ENCODE measurements at places on chromosomes 16 and 17. TPM values are rescaled to one million over a fixed set of nuclear protein-coding genes. Genes with fewer than 3 reads are reported as not detected.
A peak's percentile ranks its signal among the peaks of the same experiment; 100 is the strongest.

NOXO1 gene
- total RNA-seq, result not detected

DNA sequence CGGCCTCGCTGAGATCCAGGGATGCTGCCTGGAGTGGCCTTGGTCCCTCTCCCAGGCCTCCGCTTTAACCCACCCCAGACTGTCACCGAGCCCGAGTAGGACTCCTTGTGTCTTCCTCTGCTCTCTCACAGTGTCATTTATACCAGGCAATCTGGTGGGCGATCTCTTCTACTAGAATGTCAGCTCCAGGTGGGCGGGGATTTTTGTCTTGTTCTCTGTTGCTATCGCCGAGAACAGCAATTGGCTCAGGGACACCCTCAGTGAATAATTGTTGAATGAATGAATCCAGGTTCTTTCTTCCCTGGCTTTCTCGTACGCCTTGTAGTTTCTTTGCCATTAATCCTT is 591 bp downstream of the DHX38 start:
- H3K4me3 ChIP-seq, result peak overlapping the region; percentile 96
- H3K36me3 ChIP-seq, result peaks cover 36% of the 10 kb centered on the region
- peaks cover 34% of the 10 kb centered on the region for H3K4me1 ChIP-seq
- H3K27me3 ChIP-seq, result no peaks in the 10 kb centered on the region
- peak; percentile 49 for DNase-seq
- H3K27ac ChIP-seq, result peak overlapping the region; percentile 98

DNA sequence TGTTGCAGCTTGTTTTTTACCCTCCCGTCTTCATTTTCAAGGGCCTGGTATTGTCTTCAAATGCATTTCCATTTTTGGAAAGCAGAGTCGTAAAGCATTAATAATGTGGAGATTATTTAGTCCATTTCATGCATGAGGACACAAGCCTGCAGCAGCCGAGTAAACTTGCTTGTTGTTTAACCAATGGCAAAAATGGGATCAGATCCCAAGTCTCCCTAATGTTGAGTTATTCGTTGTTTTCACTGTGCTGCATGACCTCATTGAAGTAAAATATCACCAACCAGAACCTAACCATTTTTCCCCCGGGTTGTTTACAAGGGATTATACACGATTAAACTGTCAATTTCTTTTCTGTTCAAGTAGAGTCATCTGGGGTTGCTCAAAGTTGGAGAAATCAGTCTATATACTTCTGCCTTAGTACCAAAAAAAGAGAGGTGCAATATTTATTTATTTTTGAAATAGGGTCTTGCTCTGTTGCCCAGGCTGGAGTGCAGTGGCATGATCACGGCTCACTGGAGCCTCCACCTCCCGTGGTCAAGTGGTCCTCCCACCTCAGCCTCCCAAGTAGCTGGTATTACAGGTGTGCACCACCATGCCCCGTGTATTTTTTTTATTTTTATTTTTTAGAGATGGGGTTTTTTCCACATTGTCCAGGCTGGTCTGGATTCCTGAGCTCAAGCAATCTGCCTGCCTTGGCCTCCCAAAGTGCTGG is 12.4 kb downstream of the AMZ2 start:
- DNase-seq, result no peak
- no peaks in the 10 kb centered on the region for H3K27me3 ChIP-seq
- peak overlapping the region; percentile 89 for H3K27ac ChIP-seq
- H3K4me3 ChIP-seq, result peak overlapping the region; percentile 8
- peaks cover 36% of the 10 kb centered on the region for H3K36me3 ChIP-seq

DNA sequence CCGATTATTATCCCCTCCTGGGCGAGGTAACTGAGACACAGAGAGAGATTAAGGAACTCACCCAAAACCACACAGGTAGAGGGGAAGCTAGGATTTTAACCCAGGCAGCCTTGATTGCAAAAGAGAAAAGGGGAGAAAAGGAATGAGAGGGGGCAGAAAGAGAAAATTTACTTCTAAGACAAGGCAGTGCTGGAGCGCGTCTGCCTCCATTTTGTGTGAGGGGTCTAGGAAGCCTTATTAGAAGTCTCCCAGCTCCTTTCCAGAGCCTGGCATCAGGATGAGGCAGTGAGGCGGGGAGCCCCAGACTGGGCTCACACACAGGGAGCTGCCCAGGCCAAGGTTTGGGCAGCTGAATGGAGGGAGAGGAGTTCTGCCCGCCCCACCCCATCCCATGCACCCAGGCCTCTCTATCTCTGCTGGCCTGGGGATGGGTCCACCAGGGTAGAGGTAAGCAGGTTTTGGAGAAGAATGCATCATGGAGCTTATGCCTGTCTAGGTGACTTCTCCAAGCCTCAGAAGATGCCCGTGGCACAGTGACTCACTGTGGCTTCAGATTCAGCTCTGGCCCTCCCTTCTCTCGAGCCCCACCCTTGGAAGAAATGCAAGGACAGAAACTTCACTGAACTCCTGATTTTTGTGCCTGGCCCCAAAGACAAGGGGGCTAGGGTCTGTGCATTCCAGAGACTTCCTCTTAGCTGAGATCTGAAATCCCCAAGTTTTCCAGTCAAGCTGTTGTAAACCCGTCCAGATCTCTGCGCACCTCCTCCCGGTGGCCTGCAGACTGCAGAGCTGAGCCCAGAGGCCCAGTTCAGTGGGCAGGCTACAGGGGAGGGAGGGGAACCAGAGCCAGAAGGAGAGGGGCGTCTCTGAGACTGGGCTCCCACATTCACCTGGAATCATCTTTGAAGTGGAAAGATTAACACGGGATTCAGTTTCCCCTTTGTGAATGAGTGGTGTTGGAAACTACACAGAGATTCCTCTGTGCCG is 95.1 kb upstream of the CDH5 start:
- H3K36me3 ChIP-seq, result no peaks in the 10 kb centered on the region
- H3K4me1 ChIP-seq, result peaks cover 5% of the 10 kb centered on the region

RAMP2 gene
- not detected for total RNA-seq

DNA sequence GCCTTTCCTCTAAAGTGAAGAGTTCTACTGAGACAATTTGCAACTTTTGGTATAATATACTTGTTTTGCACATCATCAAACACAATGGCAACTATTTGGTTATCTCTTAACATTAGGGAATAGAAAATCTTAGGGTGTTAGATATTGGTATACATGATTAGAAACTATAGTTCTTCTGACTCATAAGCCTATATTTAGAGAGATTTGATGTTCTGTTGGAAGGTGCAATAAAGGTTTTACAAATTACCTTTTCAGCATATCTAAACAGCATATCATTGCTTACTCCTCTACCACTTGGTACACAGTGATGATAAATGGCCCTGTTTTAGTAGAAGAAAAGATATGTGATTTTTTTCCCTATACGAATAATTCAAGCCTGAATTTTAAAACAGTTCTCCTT is 6.2 kb downstream of the EVI2B start:
- no peak for DNase-seq
- peak overlapping the region; percentile 35 for H3K4me3 ChIP-seq
- H3K27ac ChIP-seq, result no peak overlapping the region
- peaks cover 72% of the 10 kb centered on the region for H3K36me3 ChIP-seq
- no peaks in the 10 kb centered on the region for H3K27me3 ChIP-seq
- peaks cover 39% of the 10 kb centered on the region for H3K4me1 ChIP-seq

DNA sequence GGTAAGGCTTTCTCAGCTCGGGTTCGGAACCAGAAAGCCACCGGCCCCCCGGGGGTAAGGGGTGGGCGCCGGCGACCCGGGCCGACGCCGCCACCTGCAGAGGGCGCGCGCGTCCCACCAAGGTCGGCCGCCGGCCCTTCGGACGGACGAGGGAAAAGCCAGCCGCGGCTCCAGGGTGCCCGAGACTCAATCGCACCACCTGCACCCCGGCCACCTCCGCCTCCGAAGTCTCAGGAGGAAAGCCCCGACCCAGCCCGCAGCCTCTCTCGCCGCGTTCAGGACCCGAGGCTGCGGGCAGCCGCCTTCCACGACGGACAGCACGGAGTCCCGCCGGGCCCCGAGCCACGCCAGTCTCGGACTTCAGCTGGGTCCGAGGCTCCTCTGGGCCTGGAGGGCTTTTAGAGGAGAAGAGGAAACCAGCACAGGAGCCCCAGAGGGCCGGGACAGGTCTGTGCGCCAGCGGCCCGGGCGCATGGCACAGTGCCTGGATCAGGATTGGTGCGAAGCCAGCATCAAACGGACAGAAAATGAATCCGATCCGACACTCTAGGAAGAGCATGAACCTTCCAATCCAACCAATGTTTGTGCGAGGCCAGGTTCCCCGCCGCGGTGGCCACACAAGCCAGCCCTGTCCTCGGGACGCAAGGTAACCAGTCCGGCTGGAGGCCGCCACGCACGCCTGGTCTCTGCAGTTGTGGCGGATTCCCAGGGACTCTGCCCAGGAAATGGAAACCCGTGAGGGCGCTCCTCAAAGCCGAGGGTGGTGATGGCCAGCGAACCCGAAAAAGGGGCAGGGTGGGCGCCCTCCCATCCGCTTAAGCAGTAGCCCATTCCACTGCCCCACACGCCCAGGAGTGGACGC is 6.7 kb downstream of the CBX8 start:
- no peak overlapping the region for H3K4me3 ChIP-seq
- peaks cover 50% of the 10 kb centered on the region for H3K27me3 ChIP-seq
- peaks cover 13% of the 10 kb centered on the region for H3K4me1 ChIP-seq
- peaks cover 9% of the 10 kb centered on the region for H3K36me3 ChIP-seq
- no peak overlapping the region for H3K27ac ChIP-seq

- peak; percentile 81 for DNase-seq
- H3K27me3 ChIP-seq, result no peaks in the 10 kb centered on the region
- H3K27ac ChIP-seq, result peak overlapping the region; percentile 97
- H3K36me3 ChIP-seq, result no peaks in the 10 kb centered on the region
- peak overlapping the region; percentile 57 for H3K4me3 ChIP-seq
- H3K4me1 ChIP-seq, result peaks cover 42% of the 10 kb centered on the region
Observed at GRCh38 chr17:83053739-83054451, 25.5 kb upstream of the METRNL start.

CLEC18C gene
- 1.1 TPM for total RNA-seq

DNA sequence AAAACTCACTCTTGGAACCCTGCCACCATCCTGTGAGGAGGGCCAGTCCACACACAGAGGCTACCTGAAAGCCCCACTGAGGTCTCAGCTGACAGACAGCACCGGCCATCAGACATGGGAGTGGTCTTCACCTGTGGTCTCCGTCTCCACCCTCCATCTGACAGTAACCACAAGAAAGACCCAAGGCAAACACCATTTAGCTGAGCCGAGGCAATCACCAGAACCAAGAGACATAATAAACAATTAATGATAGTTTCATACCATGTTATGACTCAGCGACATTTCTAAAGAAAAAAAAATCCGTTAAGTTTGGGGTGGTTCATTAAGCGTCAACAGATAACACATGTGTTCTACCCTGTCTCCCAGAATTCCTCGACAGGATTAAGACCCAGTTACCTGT is 6.1 kb upstream of the EVPLL start:
- H3K27me3 ChIP-seq, result peaks cover 17% of the 10 kb centered on the region
- H3K4me3 ChIP-seq, result no peak overlapping the region
- no peak overlapping the region for H3K27ac ChIP-seq
- DNase-seq, result no peak

CHP2 gene
- total RNA-seq, result not detected

RRAD gene
- not detected for total RNA-seq

GRCh38 chr17:64455993-64456885 is 7.3 kb downstream of the MILR1 start:
- H3K4me1 ChIP-seq, result peaks cover 22% of the 10 kb centered on the region
- peak overlapping the region; percentile 93 for H3K27ac ChIP-seq
- no peak overlapping the region for H3K4me3 ChIP-seq
- no peaks in the 10 kb centered on the region for H3K27me3 ChIP-seq
- no peak for DNase-seq
- H3K36me3 ChIP-seq, result peaks cover 3% of the 10 kb centered on the region

TBC1D3K gene
- total RNA-seq, result not detected

Measured in activated CD8-positive, alpha-beta T cell treated with anti-CD3 and anti-CD28 coated beads, Interleukin-2, amount 10 ng/mL, durations not matched to agents 7 days and 5 days (primary cell).